Frontal cortex (tissue), 4 donors: ENCODE measurements at places on chromosomes 4 and X. TPM values are rescaled to one million over a fixed set of nuclear protein-coding genes. Genes with fewer than 3 reads are reported as not detected.

GRCh38 chr4:176758731-176759130 lies 34.0 kb downstream of the VEGFC start:
- no peak for DNase-seq

DNA sequence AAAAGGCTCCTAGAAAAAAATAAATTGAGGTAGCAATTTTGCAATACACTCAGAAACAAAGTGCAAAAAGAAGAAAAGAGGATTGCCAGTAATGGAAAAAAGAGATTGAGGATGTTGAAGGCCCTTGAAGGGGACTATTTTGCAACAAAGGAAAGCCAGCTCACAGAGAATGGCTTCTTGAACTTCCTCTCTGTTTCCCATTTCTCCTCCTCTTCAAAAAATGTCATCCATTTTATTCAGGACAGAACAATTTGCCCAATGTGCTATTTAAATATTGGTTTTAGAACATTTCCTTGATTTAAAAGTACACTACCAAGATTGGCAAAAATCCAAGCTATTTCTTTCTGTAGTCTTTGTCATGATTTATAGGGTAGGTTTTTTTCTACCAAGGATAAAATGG lies 60.2 kb downstream of the GASK1B start:
- no peak for DNase-seq

- no peak for DNase-seq
Observed at GRCh38 chr4:73929278-73929677, 52.5 kb downstream of the PF4 start.

DNA sequence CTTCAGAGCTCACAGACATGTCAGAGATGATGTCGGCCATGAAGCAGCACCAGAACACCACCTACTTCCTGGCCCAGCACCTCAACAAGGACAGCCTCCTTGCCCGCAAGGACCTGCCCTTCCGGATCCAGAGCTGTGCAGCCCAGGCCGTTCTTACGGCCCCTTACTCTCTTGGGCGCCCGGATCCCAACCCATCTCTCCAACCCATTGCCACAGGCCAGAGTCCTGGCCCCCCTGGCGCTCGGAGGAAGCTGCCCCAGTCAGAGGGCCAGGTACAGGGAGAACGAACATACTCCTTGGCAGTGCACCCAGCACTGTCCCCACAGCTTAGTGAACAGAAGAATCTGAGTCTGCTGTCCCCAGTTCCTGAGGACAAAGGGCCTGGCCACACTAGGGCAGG lies 27.9 kb upstream of the PRPS1 start:
- DNase-seq, result no peak

The RUFY3 gene
- 669 TPM for total RNA-seq

The HSD17B11 gene
- 52.6 TPM for total RNA-seq

The ABCG2 gene
- 21.6 TPM for total RNA-seq
